ENCODE measurements at places on chromosomes 4 and X. TPM values are rescaled to one million over a fixed set of nuclear protein-coding genes. Genes with fewer than 3 reads are reported as not detected.

The AVPR2 gene
- total RNA-seq = 2.0 TPM

GRCh38 chr4:112520598-112521122 lies 4.7 kb upstream of the NEUROG2 start:
- no peak for DNase-seq

The CLNK gene
- total RNA-seq = 0.19 TPM

The MAGEA1 gene
- not detected for total RNA-seq
